Inflammatory macrophage treated with lipopolysaccharide for 4 hours (primary cell): ENCODE measurements at places on chromosomes 4 and X.

- DNase-seq: peak; percentile 67
These were observed 185.6 kb downstream of the RAP1GDS1 start for GRCh38 chr4:98446499-98447375.

GRCh38 chr4:8893227-8893623, 21.6 kb upstream of the HMX1 start:
- DNase-seq: no peak

- no peak for DNase-seq
These were observed 32.0 kb downstream of the DAPP1 start for GRCh38 chr4:99848591-99849001.

DNA sequence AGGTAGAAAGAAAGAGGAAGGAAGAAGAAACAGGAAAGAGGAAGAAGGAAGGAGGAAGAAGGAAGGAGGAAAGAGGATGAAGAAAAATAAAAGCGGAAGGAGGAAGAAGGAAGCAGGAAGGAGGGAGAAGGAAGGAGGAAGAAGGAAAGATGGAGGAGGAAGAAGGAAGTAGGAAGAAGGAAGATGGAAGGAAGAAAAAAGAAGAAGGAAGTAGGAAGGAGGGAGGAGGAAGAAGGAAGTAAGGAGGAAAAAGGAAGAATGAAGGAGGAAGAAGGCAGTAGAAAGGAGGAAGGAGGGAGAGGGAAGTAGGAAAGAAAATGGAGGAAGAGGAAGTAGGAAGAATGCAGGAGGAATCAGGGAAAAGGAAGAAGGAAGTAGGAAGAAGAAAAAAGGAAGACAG, 191.1 kb upstream of the TBL1X start:
- no peak for DNase-seq

- DNase-seq: no peak
These were observed 55.3 kb downstream of the GPR143 start for GRCh38 chrX:9710332-9710731.

- DNase-seq: no peak
These were observed 237.3 kb downstream of the NLGN4X start for GRCh38 chrX:5991393-5991792.

DNA sequence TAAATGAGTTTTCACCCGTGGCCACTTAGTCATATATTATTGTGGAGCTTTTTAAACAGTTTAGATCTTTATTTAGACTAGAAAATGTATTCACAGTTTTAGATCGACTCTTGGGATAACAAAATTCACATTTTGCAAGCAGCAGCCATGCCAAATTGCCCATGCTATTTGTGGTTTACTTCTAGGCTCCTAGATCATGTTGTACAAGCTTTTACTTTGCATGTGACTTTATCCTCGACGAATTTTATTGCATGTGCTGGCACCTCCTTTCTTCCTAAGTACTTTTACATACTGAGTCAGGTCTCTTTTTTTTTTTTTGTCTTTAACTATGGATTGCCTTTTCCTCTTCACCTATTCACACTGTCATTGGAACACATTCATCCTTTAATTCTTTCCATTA, 23.2 kb downstream of the BBS12 start:
- no peak for DNase-seq

- no peak for DNase-seq
These were observed 190.3 kb downstream of the TRIML1 start for GRCh38 chr4:188329521-188329920.

DNA sequence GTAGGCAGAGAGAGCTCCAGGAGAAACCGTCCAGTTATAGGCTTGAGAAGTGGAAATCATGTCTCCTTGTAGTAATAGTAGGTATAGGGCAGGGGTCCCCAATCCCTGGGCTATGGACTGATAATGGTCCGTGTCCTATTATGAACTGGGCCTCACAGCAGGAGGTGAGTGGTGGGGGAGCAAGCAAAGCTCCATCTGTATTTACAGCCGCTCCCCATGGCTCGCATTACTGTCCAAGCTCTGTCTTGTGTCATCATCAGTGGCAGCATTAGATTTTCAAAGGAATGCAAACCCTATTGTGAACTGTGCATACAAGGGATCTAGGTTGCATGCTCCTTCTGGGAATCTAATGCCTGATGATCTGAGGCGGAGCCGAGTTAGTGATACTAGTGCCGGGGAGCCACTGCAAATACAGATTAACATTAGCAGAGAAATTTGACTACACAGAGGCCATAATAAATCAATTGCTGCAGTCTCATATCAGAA, 67.6 kb downstream of the MRPL1 start:
- DNase-seq: no peak

DNA sequence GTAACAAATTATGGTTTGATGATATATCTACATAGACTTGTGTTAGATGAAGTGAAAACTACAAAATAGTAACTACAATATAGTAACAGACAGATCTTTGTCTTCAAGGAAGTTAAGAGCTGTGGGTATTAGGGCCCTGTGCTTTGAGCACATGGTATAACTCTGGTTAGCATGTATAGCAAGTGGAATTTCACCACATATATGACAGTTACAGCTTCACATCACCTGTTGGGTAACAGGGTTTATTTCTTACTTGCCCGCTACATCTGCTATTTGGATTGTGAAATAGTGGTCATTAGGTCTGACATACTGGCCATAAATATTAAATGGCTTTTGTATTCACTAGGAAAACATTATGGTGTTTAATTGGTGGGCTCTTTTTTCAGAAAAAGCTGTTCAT, 20.2 kb downstream of the OFD1 start:
- DNase-seq: peak; percentile 57

- no peak for DNase-seq
These were observed 447.7 kb downstream of the STIM2 start for GRCh38 chr4:27308379-27308778.

DNA sequence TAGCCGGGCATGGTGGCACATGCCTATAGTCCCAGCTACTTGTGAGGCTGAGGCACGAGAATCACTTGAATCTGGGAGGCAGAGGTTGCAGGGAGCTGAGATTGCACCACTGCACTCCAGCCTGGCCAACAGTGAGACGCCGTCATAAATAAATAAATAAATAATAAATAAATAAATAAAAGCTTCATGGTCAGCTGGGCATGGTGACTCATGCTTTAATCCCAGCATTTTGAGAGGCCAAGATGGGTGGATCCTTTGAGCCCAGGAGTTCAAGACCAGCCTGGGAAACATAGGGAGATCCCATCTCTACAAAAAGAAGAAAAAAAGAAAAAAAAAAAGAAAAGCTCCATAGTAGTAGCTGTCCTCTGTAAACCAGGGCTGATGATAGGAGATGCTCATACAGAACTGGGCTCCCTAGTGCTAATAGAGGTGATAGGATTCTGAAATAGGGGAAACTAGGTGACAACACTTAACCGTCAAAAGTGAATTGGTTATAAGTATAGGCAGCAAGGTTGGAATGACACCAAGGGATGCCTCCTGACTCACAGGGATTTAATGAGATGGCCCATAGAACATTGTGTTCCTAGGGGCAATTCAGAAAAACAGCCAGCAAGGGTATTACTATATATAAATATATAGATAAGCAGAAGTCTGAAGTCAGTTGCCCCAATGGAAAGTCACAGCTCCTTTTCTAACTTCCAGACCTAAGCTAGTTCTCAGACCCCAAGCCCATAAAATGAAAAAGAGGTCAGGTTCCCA, 41.8 kb upstream of the ARHGEF6 start:
- DNase-seq: no peak

GRCh38 chrX:26783512-26784225, 567.7 kb downstream of the MAGEB5 start:
- DNase-seq: peak; percentile 14

GRCh38 chrX:101957174-101957573, 25.3 kb upstream of the ZMAT1 start:
- DNase-seq: no peak

- no peak for DNase-seq
These were observed 46.8 kb downstream of the WDR44 start for GRCh38 chrX:118392716-118393115.

GRCh38 chr4:163548481-163549243, 54.2 kb downstream of the TMA16 start:
- DNase-seq: peak; percentile 59

DNA sequence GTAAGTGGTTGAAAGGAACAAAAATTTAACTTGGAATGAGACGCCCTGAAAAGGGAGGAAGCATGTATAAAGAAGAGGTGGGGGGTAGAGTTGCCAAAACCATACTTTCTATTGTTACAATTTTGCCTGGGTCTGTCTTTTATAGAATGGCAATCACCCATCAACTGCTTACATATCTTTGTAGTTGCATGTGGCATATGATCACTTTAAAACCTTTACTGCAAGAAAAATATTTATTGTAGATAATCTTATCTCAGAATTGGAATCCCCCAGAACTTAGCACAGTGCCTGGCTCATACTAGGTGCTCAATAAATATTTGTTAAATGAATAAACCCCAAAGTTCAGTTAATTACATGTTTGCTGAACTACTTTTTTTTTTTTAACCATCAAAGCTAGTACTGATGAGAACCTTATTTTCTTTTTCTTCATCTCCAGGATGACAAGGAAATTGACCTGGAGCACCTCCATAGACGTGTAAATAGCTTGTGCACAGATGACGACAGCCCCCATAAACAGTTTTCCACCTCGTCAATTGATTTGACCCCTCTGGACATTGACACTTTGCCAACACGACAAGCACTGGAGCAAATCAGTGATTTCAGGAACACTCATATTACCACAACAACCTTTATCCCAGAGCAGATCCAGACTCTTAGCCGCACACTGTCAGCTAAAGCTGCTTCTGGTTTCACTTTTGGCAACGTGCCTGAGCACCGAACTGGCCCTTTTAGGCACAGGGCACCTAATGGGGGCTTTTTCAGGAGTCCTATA, 56.7 kb upstream of the ATOH1 start:
- DNase-seq: no peak

DNA sequence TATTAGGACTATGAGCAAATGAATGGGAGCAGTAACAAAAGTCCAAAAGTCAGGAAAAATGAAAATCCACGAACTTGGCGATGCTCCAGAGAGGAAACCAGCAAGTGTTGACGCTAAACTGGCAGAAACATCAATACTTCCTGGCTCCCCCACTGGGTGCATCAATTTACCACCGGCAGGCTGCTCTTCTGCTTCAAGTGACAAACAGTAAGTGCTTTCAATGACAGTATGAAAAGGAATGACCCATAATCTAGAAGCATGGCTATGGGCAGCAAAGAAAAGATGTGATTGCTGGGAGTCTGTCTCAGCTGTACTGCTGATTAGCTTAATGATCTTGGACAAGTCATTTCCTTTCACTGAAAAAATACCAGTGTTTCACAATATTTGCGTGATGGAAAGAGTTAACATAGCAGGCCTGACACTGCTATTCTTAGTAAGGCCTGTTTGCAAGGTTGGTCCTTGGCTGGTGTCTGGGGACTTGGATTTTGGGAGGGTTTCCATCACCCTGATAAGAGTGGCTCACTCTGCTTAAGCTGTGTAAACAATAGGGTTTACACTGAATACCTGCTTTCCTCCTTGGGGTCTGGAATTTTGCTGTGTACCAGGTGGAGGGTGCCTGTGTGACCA, 8.7 kb downstream of the ATP11C start:
- peak; percentile 37 for DNase-seq

DNA sequence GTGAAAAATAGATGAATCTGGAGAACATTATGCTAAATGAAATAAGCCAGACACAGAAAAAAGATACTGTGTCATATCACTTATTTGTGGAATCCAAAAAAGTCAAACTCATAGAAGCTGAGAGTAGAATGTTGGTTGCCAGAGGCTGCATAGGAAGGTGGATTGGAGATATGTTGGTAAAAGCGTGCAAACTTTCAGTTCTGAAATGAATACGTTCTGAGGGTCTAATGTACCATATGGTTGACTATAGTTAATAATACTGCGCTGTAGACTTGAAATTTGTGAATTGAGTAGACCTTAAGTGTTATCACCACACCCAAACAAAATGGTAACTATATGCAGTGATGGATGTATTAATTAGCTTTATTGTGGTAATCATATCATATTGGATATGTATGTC, 45.0 kb upstream of the UPRT start:
- no peak for DNase-seq

DNA sequence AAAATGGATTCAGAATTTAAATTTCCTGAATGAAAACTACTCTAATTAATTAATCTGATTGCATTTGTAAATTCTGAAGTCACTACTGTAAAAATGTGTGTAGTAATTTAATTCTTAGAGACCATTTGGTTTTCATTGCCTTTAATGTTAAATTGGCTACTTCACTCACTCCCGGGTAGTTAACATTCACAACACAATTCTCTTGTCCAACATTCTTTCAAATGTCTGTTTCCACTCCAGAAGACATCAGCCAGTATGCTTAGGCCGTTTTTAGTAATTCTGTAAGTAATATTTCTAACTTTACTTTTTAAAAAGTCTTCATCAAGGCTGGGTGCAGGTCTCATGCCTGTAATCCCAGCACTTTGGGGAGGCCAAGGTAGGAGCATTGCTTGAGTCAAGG, 21.3 kb upstream of the USP46 start:
- no peak for DNase-seq

DNA sequence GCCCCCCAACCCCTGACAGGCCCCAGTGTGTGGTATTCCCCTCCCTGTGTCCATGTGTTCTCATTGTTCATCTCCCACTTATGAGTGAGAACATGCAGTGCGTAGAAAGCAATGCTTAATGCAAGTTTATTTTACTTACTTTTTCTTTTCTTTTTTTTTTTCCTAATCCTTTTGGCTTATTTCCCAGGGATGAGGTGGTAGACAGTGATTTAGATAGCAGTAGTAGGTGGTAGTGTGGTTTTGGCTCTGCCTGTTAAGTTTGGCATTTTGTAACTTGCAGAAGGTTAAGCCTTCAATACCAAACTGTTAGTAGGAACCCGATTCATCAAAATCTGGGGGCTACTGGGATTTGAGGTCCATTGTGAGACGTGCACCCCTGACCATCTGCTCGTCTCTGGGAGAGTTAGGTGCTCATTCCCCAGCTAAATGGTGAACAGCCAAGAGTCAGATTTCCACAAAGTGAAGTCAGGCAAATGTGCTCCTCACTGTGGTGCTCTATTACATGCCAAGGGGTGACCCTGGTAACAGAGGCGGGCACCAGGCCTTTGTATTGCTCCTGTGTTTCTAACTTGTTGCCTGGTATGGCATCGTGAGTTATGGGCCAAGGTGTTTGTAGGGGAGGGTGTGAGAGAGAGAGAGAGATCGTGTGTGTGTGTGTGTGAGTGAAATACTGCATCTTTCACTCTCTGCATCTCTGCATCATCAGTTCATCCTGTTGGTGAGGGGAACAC, 70.3 kb downstream of the PHOX2B start:
- DNase-seq: no peak
